ENCODE measurements at places on chromosomes 2 and 18.
A peak's percentile ranks its signal among the peaks of the same experiment; 100 is the strongest.

DNA sequence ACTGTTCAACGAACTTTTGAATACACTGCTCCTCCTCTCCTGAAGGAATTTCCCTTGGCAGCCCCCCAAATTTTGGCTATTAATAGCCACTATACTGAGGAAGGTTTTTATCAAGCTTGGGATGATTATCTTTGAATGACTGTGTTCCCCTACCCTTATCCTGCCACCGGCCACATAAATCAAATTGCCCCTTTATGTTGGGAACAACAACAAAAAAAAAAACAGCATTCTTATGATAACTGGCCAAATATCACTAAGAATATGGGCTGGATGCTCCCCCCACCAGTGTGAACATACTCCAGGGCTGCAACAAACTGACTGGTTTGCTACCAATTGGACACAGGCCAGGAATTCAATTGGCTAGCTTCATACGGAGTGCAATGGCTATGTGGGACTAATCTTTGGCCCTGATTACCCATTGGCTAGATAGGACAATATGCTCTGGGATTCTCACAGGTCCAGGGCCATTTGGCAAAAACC lies 20.6 kb downstream of the DUSP11 start:
- DNase-seq, result no peak

- no peak for DNase-seq
Observed at GRCh38 chr18:8942021-8942908, 160.2 kb upstream of the NDUFV2 start.

DNA sequence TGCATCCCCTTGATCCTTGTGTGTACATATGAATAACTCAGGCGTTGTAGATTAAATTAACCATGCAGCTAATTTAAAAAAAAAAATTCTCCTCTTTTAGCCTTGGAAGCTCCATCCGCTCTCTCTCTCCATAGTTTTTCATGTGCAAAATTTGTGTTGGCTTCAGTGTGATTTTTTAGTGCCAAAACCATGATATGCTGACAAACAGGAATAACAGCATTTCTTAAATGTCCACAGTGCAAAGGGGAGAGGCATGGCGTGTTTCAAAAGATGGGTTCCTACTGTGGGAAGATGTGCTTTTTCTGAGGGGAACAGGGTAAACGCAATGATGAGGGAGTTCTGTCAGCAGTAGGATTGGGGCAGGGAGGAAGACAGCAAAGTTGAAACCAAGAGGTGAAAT lies 247.0 kb downstream of the ICOS start:
- DNase-seq, result no peak

DNA sequence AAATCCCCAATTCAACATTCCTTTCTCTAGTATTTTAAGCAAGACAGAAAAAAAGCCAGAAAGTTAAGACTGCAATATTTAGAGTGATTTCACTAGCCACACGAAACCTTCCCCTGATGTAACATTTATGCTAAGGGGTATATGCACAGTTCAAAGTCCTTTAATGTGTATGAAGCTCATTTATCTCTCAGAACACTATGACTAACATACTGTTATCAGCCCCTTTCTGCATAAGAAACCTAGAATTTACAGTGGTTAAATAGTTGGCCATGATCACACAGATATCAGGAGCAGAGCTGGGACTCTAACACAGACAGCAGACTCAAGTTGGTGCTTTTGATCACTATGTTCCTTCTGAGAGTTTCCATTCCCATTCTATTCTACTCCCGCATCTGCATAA lies 185.5 kb downstream of the CDH2 start:
- no peak for DNase-seq

DNA sequence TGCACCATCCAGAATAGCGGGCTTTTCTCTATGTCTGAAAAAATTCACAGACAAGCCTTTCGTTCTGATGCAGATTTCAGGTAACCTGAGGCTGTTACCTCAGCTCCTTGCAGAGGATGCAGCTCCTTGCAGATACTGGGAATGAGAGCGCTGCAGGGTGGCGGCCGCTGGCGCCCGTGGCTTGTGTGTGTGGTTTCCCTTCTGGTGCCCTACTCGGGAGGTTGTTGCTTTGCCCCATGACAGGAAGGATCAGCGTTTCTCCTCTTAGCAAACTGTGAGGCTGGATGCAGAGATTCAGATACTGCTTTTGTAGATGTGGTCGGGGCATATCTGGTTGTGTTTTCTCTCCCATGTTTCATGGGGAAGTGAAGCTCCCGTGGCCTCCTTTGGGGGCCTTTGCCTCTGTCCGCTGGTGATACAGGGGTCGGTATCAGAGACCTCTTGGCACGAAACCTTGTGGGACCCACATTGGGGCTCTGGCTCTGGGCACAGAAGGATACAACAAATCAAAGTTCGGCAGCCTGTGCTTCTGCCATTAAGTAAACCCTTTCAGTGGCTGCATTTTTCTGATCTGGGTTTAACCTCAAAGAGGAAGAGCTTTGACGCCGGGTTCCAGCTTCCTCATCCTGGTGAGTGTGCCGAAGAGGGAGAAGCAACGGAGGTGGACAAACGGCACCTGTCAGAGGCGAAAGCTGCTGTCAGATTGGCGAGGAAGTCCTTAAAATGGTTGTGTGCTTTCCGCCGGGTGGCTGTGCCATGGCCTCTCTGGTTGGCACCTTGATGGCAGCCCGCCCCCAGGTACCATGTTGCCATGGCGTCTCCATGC lies 127.8 kb downstream of the MBP start:
- no peak for DNase-seq

- no peak for DNase-seq
Observed at GRCh38 chr2:143300536-143300935, 171.3 kb downstream of the ARHGAP15 start.

DNA sequence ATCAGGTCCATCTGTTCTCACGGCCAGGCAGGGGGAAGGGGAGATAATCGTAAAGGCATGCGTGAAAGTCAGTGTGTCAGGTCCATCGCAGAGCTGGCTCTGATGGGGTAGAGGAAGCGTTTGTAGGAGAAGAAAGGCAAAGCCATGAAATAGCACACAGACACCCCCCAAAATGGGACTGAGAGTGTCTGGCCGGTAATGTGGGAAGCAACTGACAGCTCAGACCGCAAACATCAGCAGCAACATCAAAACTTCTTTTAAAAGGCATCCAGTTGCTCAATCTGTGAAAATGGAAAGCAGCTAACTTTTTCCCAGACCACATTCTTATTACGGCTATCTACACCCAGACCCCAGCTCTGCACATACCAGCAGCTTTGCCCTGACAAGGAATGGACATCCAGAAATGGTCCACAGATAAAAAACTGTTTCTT lies 232.6 kb downstream of the EN1 start:
- DNase-seq, result no peak

GRCh38 chr2:152762202-152762601 lies 43.8 kb downstream of the ARL6IP6 start:
- no peak for DNase-seq

- DNase-seq, result no peak
Observed at GRCh38 chr18:44548291-44549221, 132.1 kb upstream of the SETBP1 start.

DNA sequence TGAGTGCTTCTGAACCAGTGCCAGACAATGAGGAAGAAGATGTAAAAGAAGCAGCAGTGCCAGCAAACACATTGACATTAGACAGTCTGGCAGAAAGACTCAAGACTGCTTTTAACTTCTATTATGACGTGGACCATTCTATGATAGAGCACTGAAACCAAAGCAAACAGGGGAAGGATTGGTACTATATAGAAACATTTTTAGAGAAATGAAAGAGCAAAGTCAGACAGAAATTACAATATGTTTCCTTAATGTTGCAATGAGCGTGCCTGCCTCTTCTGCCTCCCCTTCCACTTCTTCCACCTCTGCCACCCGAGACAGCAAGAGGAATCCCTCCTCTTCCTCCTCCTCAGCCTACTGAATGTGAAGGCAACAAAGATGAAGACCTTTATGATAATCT lies 39.7 kb downstream of the DHX57 start:
- DNase-seq, result no peak

DNA sequence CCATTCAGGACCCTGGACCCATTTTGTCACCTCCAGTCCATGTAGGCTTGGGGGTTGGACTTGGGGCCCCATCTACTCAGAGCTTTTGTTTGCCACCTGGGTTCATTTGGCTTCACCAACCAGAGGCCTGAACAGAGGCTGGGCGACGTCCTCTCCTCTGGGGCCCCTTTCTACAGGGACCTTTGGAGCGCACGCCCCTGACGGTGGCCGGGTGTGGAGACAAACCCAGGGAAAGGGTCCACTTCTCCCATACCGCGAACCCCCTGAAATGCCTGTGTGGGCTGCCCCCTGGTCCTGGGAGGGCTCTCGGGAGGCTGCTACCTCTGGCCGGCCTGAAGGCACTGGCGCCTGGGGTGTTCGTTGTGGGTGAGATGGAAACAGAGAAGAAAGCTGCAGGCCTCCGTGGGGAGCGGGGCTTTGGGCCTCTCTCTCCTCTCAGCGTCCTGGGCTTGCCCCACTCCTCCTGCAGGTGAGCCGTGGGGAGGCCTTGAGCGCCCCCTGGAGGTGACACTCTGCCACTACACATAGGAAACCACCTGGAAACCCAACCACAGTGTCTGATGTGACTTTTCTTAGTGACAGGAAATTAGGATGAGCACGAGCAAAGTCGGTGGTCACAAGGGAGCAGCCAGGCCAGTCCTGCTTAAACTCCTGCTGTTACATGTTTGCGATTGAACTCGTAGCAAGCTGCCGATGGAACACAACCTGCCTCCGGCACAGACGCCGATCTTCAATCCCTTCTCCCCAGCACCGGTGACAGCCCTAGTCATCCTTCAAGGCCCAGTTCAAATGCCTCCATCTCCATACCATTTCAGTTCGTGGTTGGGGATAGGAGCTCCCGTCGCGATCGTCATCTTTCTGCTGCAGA lies 12.0 kb upstream of the NTSR2 start:
- DNase-seq, result no peak

DNA sequence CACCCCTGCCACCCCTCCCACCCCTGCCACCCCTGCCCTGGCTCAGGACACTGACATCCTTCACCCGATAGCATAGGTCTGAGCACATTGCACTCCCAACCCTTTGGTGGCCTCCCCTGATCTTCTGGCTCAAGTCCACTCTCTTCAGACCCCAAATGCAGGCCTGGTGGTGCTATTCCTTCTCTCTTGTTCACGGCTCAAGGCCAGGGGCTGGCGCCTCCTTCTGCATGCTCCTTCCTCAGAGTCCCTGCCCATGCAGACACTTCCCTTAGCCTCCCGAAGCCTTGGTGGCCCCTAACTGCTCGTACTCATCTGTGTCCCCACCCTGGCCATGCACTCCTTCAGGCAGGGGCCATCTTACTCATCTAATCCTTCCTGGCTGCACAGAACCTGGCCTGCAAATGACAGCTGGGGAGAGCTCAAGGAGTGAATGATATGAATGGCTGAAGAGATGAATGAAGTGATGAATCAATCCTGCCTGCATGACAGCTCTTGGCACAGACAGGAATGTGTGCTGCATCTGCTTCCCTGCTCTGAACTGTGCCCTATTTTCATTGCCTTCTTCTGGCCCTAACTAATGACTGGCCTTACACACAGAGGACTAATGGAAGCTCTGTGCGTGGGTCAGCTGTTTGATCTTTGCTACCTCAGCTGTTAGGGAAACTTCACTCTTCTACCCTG lies 290.8 kb downstream of the DYSF start:
- peak; percentile 35 for DNase-seq

DNA sequence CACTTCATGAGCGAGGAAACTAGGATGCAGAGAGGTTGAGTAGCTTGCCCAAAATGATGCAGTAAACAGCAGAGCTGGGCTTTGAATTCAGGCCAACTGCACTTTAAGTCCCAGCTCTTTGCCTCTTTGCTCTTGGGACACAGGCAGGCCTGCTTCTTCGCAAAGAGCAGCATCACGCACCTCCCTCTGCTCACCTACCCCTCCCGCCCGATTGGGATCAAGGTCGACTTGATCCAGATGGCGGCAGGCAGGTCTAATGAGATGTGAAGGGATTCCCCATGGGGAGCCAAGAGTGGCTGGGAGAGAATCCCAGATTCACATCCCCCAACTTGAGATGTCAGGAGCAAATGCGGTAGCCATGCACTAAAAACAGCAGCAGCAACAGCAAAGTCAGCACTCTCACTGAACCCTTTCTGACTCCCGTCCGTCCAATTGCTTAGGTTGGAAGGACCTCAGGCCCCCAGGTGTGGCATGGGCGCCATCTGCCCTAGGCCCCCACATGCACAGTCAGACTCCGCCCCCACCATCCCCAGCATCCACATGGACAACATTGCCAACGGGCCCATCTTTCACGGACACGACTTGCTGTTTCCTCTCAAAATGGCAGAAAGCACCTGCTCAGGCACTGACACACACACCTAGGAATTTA lies 84.3 kb upstream of the MAP4K4 start:
- DNase-seq, result no peak

Measured in epithelial cell of proximal tubule (primary cell).